Nephron progenitor cell (in vitro differentiated cells): ENCODE measurements at places on chromosomes 7 and 10.

DNA sequence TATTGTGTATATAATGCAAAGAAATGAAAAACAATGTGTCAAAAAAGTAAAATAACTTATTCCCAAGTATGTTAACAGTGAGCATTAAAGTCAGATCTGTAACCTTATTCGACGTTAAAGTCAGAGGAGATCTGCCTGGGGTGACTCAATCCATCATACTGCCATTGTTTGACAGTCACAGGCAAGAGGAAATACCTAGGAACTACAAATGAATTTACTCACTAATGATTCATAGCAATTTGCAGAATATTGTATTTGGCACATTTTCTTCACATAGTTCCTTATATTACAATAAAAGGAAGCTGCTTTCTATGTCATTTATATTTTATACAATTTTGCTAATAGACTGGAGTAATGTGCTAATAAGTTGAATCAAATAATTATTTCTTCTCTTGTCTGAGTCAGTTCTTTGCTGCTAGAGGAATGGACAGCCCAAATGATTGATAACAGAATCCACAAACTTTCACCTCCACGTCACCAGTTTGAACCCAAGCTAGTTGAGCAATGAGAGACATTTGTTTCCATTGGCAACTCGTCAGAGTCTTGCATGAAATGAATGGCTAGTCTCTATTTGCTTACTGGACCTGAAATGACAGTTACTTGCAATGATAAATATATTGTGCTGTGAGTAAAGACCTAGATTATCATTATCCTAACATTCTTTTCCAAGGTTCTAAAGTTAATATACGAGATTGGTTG, 48.5 kb upstream of the TMEM106B start:
- DNase-seq: no peak

DNA sequence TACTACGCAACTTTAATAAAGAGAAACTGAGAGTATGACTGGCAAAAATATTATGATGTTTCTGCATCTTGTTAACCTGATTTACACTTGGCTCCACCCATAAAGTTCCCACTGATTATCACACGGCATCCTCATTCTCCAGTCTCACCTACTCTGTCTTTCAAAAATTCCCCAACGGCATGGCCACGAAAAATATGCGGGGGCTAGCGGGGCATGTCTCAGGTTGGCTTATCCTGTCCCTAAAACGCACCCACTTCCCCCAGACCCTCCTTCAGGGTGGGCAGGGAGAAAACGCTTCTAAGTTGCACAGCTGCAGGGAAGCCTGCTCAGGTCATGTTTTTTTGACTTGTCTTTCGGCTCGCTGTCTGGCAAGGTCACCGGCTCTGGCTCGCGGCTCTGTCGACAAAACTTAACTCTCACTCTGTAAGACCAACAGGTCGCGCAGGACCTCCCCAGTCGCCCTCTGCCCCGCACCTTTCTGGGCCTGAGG, 3.8 kb downstream of the CDK6 start:
- no peak for DNase-seq

DNA sequence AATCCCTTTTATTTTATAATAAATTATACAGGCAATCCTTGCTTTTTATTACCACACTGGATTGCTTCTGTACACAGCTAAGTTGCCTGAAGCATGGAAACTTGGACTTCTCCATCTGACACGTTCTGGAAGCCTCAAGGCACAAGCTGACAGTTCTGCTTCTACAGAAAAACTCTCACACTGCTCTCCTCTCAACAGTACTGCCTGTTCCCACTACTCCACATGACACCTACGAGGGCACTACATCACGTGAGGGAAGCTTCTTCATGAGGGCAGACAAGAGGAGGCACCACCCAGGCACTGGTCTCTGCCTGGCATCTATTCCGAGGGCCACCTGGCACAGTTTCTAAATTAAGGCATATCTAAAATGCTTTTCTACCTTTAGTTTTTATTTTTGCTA, 16.8 kb upstream of the FAM133B start:
- no peak for DNase-seq

DNA sequence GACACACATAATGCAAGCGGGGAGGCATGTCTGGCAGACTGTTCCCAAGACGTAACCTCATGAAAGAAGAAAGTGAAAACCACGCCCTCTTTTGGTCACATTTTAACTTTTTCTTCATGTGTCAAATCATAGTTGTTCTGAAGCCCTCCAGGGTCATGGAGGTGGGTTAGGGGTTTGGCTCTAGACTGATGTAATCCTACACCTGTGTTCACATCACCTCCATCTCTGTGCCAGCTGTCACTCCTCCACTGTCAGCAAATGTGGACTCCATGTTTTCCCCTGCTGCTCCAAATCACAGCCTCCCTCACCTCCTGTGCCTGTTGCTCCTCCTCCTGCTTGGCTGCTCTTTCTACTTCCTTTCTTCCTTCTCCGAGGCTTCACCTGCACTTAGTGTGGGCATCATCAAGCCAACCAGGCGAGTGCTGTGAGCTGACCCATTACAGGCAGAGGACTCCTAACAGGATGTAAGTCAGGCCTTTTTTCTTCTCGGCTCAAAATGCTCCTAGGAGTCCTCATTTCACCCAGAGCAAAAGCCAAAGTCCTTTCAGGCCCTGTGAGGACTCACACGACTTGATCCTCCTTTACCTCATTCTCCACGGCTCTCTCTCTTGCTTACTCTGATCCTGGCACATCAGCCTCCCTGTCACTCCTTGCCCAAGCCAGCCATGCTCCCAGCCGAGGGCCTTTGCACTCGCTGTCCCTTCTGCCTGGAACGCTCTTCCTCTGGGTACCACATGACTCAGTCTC, 66.4 kb upstream of the IFRD1 start:
- DNase-seq: no peak

GRCh38 chr10:15751046-15751445, 31.3 kb upstream of the ITGA8 start:
- no peak for DNase-seq

GRCh38 chr10:132313305-132313704, 5.6 kb upstream of the STK32C start:
- no peak for DNase-seq
